ENCODE measurements at places on chromosomes 1 and 21.
A peak's percentile ranks its signal among the peaks of the same experiment; 100 is the strongest.

GRCh38 chr1:116988908-116989307 lies 12.7 kb upstream of the CD101 start:
- no peak for DNase-seq

DNA sequence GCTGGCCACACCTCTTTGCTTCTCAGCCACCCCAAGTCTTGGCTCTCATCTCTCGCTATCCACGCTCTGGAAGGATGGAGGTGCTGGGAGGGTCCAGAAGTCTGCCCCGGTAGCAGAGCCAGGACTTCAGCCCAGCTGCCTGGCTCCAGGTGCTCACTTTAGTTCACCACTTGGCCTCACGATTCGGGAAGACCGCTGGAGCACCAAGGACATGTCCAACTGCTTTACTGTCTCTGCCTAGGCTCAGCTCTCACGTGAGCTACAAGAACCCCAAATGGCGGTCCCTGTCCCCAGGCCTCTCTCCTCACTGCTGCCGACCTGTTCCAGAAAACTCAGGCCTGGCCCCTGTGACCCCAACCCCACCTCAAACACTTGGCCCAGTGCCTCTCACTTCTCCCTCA lies 3.4 kb downstream of the TRIM11 start:
- DNase-seq = no peak

- peak; percentile 3 for DNase-seq
Observed at GRCh38 chr1:221810406-221810805, 68.5 kb upstream of the DUSP10 start.

- DNase-seq = no peak
Observed at GRCh38 chr1:239315631-239316217, 70.6 kb upstream of the CHRM3 start.

DNA sequence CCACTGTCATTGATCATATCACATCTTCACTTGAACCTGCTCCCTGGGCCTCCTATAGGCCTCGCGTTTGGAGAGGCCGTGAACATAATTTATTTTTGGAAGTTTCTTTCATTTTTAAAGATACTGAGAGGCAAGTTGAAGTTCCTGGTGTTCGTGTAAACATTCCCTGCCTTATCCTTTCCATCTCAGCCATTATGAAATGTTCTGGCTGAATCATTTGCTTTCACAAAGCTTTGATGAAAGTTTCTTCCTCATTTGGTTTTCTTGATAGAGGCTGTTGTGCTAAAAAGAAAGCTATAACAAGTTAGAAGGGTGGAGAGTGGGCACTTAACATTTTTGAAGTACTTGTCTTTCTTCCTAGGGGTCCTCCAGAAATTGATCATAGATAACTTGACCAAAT lies 15.5 kb downstream of the CAMTA1 start:
- DNase-seq = no peak

GRCh38 chr1:219882755-219883154 lies 45.6 kb downstream of the SLC30A10 start:
- DNase-seq = no peak

- DNase-seq = peak; percentile 83
Observed at GRCh38 chr1:147167365-147167764, 4.9 kb downstream of the PRKAB2 start.

DNA sequence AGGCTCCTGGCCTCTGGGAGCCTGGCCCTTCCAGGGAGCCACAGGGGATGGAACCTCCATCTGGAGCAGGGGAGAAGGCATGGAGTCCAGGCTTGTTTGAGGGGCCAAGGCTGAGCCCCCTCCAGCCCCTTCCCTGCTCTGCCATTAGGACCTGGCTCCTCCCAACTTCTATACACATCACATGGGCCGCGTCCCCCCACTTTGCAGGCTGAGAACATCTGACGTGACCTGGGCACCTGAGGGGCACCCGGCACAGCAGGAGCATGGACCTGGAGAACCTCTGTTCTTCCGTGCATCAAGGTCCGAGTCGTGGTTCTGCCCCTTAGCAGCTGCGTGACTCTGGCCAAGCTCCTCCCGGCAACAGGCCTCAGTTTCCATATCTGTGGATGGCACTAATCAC lies 3.9 kb upstream of the AIRE start:
- no peak for DNase-seq

- no peak for DNase-seq
Observed at GRCh38 chr1:227725046-227725445, 10.1 kb downstream of the JMJD4 start.

All from SW 1271 (cell line).